Renal cortex interstitium (tissue), 15 donors: ENCODE measurements at places on chromosomes 2 and 18. TPM values are rescaled to one million over a fixed set of nuclear protein-coding genes. Genes with fewer than 3 reads are reported as not detected.
A peak's percentile ranks its signal among the peaks of the same experiment; 100 is the strongest.

Gene RAX
- not detected for polyA plus RNA-seq

Gene SERPINB3
- 0.07 TPM for polyA plus RNA-seq

Gene PRSS56
- polyA plus RNA-seq, result 0.09 TPM

GRCh38 chr2:27262379-27263286 is at the start of gene SLC30A3:
TSS of gene SLC30A3 (minus strand) at chr2:27263047. CDS start at chr2:27262906, 141 bp downstream.
- no peak for DNase-seq

GRCh38 chr2:177604271-177605065 is 211.9 kb downstream of the AGPS start:
- peak; percentile 67 for DNase-seq

GRCh38 chr2:181312515-181312927 is 144.7 kb upstream of the ITGA4 start:
- no peak for DNase-seq

DNA sequence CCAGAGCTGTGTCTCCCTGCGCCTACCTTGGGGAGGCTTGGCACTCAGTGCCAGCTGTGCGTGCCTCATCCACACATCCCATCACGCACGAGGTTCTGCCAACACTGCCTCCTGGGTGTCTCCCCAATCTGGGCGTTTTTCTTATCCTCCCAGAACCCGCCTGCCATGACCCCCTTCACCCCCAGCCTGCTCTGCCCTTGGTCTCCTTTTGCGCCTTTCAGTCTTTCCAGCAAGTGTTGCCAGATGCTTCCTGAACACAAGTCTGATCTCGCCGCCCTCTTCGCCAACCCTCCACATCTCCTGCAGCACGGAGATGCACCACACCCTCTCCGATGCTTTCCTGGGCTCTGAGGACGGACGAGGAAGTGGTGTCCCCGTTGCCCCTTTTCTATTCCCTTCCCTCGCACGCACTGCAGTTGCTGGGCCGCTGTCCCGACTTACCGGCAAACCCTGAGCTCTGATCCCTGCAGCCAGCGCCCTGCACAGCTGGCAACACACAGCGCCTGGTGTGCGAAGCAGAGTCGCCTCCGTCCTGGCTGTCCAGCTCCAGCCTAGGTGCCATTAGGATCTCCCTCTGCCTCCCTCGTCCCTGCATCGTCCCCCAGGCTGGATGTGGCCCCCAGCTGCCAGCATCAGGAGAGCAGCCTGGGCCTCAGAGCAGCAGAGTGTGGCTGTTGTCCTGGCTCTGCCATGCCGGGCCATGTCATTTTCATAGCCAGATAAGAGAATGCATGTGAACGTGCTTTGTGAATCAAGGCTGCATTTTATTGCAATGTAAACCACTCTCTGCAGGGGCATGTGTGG is 22.6 kb upstream of the ALLC start:
- no peak for DNase-seq
